GM23248 (cell line): ENCODE measurements at places on chromosomes 12 and 14. TPM values are rescaled to one million over a fixed set of nuclear protein-coding genes. Genes with fewer than 3 reads are reported as not detected.

The ZNF384 gene
- 23.6 and 26.0 TPM in 2 replicates for polyA plus RNA-seq

The RTL1 gene
- polyA plus RNA-seq: 0.19 and 0.36 TPM in 2 replicates

The SLC17A8 gene
- polyA plus RNA-seq: not detected in 2 replicates

The KRT80 gene
- polyA plus RNA-seq: 1.3 TPM in 2 replicates

DNA sequence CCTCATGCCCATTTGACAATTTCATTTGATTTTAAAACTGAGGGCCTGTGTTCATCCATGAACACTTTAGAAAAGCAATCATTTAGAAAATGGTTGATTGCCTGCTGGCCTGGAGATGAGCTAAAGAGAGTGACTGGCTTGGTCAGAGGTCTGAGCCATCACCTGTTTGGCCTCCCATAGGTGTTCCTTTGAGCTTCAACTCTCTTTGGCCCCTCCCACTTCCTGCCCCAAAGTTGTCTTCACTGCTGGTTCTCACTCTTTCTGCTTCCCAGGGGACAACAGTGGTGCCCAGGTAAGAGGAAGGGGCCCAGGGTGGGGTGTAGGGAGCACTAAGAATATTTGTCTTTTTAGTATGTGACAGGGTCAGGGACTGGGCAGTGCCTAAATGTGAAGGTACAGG lies 4.9 kb upstream of the TCP11L2 start:
- H3K27me3 ChIP-seq: no peaks in the 10 kb centered on the region
- no peak for DNase-seq
- H3K4me1 ChIP-seq: peaks cover 34% of the 10 kb centered on the region
- no peak overlapping the region for H3K27ac ChIP-seq

GRCh38 chr12:115660211-115660805 lies 617.2 kb downstream of the MED13L start:
- no peak overlapping the region for H3K27ac ChIP-seq
- H3K4me3 ChIP-seq: 0 out of 2 replicates have a peak overlapping the region, but pooled peaks have one; percentile 14
- H3K36me3 ChIP-seq: no peaks in the 10 kb centered on the region
- H3K27me3 ChIP-seq: no peaks in the 10 kb centered on the region
- DNase-seq: peak; percentile 73

- no peaks in the 10 kb centered on the region for H3K4me1 ChIP-seq
- no peaks in the 10 kb centered on the region for H3K27me3 ChIP-seq
- DNase-seq: no peak
- H3K27ac ChIP-seq: no peak overlapping the region
- H3K4me3 ChIP-seq: no peak overlapping the region
Measured at GRCh38 chr14:68926236-68926635, 52.9 kb downstream of the ACTN1 start.

- H3K4me1 ChIP-seq: peaks cover 11% of the 10 kb centered on the region
- H3K27ac ChIP-seq: peak overlapping the region; percentile 23
- peaks cover 28% of the 10 kb centered on the region for H3K36me3 ChIP-seq
- DNase-seq: peak; percentile 84
Measured at GRCh38 chr14:29627137-29627536, 300.5 kb downstream of the PRKD1 start.
